AG09309 (cell line): ENCODE measurements at places on chromosomes 1 and 21.

- DNase-seq, result no peak
Observed at GRCh38 chr1:224669403-224669802, 53.3 kb downstream of the CNIH3 start.

DNA sequence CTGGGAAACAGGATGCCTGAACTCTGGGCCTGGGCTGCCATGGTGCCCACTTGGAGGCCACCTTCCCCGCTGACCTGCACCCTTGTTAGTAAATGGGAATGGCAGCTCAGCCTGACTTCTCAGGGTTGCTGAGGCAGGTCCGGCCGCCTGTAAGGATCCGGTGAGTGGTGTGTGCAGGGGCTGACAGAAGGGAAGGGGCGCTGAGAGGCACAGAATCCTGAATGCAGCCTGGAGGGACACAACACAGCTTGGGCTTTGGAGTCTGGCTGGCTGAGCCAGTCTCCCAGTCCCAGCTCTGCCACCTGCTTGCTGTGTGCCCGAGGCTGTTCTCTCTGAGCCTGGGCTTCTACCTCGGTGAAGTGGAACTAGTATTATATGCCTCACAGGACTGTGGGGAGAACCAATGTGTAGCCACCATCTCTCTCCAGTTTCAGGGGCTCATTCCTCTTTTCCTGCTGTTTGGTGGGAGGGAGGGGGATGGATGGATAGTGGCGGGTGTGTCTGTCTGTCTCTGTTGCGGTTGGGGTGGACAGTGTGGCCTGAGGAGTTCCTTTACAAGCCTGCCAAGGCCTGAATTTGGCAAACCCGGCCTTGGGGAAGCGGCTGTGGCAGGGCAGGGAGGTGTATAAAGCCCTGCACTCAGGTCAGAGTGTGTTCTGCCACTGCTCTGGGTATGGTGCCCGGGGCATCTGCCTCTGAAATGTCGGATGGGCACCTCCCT lies 18.0 kb downstream of the ADORA1 start:
- DNase-seq, result no peak

DNA sequence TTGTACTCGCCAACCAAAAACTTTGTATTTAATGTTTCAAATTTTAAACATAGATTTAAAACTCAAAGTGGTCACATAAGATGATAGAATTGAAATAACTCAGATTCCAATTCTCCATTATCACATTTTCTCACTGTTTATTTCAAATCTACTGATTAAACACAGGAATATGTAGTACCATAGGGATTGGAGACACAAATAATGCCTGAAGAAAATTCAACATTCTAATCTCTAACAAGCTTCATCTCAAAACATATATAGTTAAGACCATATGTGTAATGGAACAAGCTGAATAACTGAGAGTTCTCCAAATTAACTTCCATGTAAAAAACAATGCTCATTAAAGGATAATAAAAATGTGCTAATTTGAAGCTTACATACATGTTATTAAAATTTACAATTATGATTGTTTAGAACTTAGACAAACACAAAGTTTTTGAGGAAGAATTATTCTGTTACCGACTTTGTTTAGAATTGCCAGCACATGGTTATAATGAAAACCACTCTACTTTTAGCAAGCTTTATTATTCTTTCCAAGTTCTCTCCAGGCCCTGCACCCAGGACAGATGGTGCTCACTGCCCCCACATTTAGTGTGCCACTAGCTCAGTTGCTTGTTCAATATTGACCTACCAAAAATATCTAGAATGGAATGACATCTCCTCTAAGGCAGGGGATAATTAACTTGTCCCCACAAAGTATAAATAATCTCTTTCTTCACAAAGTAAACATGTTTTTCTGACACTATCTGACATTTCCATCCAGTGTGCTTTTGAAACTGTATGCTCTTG lies 467.2 kb downstream of the TTLL7 start:
- DNase-seq, result no peak

GRCh38 chr1:2347409-2347785 lies 44.0 kb downstream of the MORN1 start:
- DNase-seq, result no peak

DNA sequence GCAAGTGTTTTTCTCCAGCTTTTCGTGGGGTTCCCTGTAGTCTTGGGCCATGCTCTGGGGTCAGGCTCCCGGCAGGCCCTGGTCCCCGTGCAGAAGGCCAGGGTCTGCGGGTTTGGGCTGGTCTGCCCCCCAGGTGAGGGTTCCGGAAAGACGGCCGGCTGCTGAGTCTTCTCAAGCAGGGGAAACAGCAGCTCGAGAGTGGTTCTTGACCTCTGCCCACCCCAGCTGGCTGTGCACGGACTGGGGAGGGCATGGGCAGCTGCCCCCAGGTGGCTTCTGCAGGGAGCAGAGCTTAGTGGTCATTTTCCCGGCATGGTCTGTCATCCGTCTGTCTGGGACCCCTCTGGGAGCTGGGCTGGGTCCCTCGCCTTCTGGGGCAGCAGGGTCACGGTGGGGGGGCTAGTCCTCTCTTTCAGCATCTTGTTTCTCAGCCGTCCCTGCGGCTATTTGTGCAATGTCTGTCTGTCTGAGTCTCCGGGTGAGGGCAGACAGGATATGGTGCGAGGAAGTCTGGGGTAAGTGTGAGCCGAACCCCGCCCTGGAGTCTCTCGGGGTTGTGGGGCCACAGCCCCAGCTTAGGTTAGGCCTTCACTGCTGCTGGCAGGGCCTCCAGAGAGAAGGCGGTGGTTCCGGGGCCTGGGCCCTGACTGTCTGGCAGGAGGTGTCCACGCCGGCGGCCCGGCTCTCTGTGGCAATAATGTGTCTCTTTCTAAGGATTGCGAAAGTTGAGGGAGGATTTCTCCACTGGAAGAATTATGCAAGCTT lies 6.1 kb downstream of the SKI start:
- DNase-seq, result peak; percentile 89

DNA sequence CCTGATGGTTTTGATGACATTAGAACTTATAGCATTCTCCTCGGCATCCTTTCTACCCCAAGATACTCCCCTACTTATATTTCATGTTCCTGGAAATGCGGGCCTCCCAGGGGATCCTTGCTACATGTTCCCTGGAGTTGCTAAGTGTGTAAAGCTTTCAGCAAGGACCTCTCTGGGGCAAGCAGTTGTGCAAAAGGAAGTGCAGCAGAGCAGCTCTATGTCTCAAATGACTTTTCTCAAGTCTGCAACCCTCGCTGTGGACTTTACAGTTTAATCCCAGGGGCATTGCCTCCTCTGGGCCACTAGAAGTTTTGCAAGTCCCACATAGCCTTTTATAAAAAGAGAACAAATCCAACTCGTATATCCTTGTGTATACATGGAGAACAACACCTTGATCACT lies 20.8 kb upstream of the MNDA start:
- no peak for DNase-seq

GRCh38 chr1:156112276-156113137 lies 2.0 kb upstream of the LMNA start:
- DNase-seq, result no peak

- DNase-seq, result no peak
Observed at GRCh38 chr1:32099426-32099825, 8.4 kb upstream of the KPNA6 start.

GRCh38 chr1:97668945-97669344 lies 251.9 kb downstream of the DPYD start:
- peak; percentile 13 for DNase-seq

DNA sequence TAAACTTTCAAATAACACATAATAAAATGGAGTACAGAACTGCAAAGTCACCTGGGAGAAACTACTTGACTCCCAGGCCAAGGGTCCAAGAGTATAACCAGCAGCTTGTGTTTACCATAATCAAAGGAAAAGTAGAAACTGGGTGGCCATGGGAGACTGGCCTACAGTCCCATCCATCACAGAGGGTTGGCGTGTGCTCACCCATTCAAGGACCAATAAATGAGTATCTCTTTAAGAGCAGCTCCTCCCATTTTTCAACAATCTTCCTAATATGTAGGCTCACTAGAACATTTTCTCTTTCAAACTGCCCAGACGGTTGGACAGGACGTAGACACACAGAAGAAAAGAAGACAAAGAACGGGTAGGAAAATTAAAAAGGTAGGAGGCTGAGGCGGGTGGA lies at the start of gene FMO3:
FMO3 (plus strand) TSS at position 302 of the 400 bp plus-strand sequence. CDS start 1,754 bp downstream, outside the sequence.
- DNase-seq, result no peak

GRCh38 chr1:115134850-115135480 lies 45.7 kb upstream of the TSPAN2 start:
- peak; percentile 49 for DNase-seq

- DNase-seq, result peak; percentile 35
Observed at GRCh38 chr1:212498283-212499040, 65.7 kb downstream of the NENF start.

DNA sequence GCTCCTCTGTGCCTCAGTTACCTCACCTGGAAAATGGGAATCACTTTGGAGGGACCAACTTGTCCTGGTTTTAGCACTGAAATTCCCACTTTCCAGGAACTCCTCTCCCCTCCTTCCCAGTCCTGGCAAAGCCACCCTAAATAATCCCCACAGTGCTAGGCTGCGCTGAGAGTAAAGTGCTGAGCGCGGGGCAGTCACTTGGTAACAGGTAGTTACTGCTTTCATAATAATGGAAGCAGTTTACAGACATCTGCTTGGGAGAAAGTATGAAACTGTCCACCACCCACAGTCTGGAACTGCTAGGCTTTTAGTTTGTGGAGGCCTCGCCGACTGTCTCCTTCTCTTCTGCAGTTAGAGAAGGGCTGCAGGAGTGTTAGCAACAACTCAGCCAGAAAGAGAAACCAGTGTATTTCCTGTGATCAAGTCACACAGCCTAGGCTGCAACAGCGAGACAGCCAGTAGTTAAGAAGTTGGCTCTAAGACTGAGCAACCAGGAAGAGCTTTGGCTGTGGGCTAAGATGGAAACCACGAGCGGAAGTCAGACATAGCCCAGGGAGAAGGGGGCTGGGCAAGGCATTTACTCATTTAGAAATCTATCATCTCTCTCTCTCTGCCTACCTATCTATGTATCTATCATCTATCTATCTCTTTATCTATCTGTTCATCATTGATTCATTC lies 30.8 kb upstream of the ABCG1 start:
- no peak for DNase-seq

- no peak for DNase-seq
Observed at GRCh38 chr21:44957901-44958451, 18.1 kb downstream of the SLX9 start.

DNA sequence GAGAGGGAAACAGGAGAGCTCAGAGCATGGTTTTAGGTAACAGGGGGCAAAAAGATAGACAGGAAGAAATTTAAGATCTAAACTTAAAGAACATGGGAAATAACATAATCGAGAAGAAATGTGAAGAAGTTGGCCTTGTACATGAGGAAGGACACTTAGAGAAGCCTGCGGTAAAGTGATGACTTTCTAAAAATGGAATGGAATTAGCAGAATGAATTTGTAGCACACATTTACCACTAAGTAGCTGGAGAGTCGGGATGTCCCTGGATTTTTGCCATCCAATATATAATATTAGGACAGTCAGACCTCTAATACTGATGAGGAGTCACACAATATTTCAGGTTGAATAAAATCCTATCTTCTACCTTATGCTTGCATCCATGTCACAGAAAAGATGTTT lies 77.7 kb upstream of the C1orf87 start:
- no peak for DNase-seq

GRCh38 chr21:36126208-36126565 lies 8.7 kb upstream of the CBR3 start:
- DNase-seq, result no peak

GRCh38 chr21:44351535-44352252 lies 1.7 kb upstream of the TRPM2 start:
- DNase-seq, result no peak

GRCh38 chr1:33740040-33740744 lies 123.7 kb upstream of the HMGB4 start:
- no peak for DNase-seq

- DNase-seq, result no peak
Observed at GRCh38 chr1:108852221-108852975, 4.5 kb downstream of the AKNAD1 start.

- no peak for DNase-seq
Observed at GRCh38 chr1:60888126-60888525, 194.2 kb upstream of the NFIA start.

GRCh38 chr1:30609999-30610345 lies 113.4 kb downstream of the MATN1 start:
- DNase-seq, result no peak

DNA sequence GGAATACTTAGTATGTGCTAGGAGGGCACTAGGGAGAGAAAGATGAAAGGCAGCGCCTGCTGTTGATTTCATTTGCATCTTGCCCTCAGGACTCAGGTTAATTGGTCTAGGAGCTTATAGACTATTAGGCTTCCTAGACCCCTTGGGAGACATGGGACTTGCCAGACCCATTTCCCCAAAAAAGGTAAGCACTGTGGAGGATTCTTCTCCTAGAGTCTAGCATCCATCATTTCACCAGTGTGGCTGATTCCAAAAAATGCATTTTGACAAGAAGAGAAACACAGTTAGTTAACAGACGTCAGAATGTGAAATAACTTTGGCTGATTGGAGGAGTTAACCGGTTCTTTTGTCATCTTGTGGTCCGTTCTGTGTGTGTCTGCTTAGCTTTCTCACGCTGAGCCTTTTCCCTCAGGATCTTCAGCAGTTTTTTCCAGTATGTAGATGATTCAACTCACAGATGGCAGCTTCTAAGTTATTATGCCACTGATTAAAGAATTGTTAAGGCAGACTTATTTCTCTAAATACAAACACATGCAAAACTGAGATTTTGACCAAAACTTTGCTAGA lies 108.8 kb downstream of the KIF26B start:
- peak; percentile 74 for DNase-seq

- DNase-seq, result no peak
Observed at GRCh38 chr1:91578320-91579109, 77.9 kb downstream of the CDC7 start.

- DNase-seq, result no peak
Observed at GRCh38 chr1:184494929-184495328, 108.1 kb downstream of the C1orf21 start.

DNA sequence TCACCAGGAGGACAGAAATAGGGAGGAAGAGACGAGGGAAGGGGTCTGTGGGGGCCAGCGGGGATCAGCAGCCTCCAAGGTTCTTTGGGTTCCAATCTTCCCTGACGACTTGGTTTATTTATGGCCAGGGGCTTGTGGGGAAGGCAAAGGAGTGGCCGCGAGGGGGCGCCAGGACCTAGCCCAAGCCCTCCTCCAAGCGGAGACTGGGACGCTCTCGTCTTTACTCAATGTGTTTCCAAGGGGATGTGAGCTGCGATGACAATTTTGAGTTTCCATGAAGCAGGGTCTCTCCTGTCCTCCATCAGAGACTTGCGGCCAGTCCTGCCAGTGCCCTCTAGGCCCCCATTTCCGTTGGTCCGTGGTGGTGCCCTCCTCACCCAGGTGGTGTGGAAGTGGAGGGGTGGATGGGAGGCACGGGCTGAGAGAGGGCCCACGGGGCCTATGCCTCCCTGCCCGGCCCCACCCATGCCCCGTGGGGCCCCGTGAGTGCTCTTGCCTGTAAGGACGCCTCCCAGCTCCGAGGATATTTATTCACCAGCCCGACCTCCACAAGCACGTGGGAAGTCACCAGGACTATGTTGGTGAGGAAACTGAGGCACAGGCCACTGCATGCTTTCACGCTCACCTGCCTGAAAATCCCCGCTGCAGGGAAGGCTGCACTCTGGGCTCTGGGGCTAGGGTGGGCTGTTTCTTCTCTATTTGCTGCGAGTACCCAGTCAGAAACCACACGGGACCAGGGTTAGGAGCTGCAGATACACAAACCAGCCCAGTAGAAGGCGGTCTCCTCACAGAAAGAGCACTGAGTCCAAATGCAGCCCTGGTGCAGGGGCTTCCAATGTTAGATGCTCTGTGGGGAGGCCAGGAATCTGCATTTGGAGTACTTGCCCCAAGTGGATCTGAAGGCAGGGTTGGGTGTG lies 26.5 kb downstream of the DMRTB1 start:
- peak; percentile 23 for DNase-seq
